IMR-90 (cell line): ENCODE measurements at places on chromosomes 6 and 20. TPM values are rescaled to one million over a fixed set of nuclear protein-coding genes. Genes with fewer than 3 reads are reported as not detected.

Gene NOP56
- 170 and 231 TPM in 2 replicates for total RNA-seq

Gene MEI4
- total RNA-seq = not detected in 2 replicates

Gene MRAP2
- under 0.01 TPM in 1 of 2 replicates, not detected in the other for total RNA-seq

Gene HSPA1A
- 94.6 and 102 TPM in 2 replicates for total RNA-seq

Gene FBXO30
- total RNA-seq = 9.3 and 15.3 TPM in 2 replicates

Gene WFDC5
- not detected in 2 replicates for total RNA-seq

Gene ZNF322
- total RNA-seq = 18.9 and 23.3 TPM in 2 replicates

Gene BPIFA1
- not detected in 2 replicates for total RNA-seq

Gene MLIP
- total RNA-seq = not detected in 2 replicates

Gene OPRM1
- not detected in 2 replicates for total RNA-seq

Gene SASH1
- total RNA-seq = 16.5 and 20.3 TPM in 2 replicates

Gene CASS4
- total RNA-seq = 25.8 and 26.1 TPM in 2 replicates

Gene PPIL1
- total RNA-seq = 50.5 and 58.4 TPM in 2 replicates

Gene RNF5
- total RNA-seq = 18.8 and 28.1 TPM in 2 replicates

Gene PLN
- under 0.01 TPM in 2 replicates for total RNA-seq

Gene SGK2
- under 0.01 TPM in 1 of 2 replicates, not detected in the other for total RNA-seq

Gene NEU1
- total RNA-seq = 23.6 and 28.5 TPM in 2 replicates

Gene EYS
- total RNA-seq = under 0.01 TPM in 2 replicates

Gene TRIM10
- total RNA-seq = not detected in 2 replicates

Gene MRPS18B
- 71.7 and 82.3 TPM in 2 replicates for total RNA-seq

Gene MACROD2
- 0.28 TPM in 1 of 2 replicates, not detected in the other for total RNA-seq

Gene TBC1D22B
- 6.6 and 7.5 TPM in 2 replicates for total RNA-seq

Gene RCAN2
- 1.3 and 2.2 TPM in 2 replicates for total RNA-seq

Gene CFAP61
- under 0.01 TPM in 1 of 2 replicates, not detected in the other for total RNA-seq

Gene KIAA1755
- total RNA-seq = 2.2 and 2.5 TPM in 2 replicates

Gene SYCP2
- total RNA-seq = 0.18 and 0.56 TPM in 2 replicates

Gene LGSN
- not detected in 2 replicates for total RNA-seq

Gene BPI
- not detected in 2 replicates for total RNA-seq

Gene MYLIP
- total RNA-seq = 3.2 and 3.6 TPM in 2 replicates

Gene PRICKLE4
- total RNA-seq = not detected in 2 replicates

Gene GTSF1L
- not detected in 2 replicates for total RNA-seq

Gene POM121L2
- total RNA-seq = not detected in 2 replicates

Gene TNFRSF21
- total RNA-seq = 2.5 and 2.9 TPM in 2 replicates

Gene SPAG4
- 1.8 and 1.9 TPM in 2 replicates for total RNA-seq

Gene CYP21A2
- not detected in 2 replicates for total RNA-seq

Gene PBOV1
- not detected in 2 replicates for total RNA-seq

Gene XKR7
- total RNA-seq = not detected in 2 replicates
